Fibroblast of skin of back (primary cell): ENCODE measurements at places on chromosomes 1 and 21.

DNA sequence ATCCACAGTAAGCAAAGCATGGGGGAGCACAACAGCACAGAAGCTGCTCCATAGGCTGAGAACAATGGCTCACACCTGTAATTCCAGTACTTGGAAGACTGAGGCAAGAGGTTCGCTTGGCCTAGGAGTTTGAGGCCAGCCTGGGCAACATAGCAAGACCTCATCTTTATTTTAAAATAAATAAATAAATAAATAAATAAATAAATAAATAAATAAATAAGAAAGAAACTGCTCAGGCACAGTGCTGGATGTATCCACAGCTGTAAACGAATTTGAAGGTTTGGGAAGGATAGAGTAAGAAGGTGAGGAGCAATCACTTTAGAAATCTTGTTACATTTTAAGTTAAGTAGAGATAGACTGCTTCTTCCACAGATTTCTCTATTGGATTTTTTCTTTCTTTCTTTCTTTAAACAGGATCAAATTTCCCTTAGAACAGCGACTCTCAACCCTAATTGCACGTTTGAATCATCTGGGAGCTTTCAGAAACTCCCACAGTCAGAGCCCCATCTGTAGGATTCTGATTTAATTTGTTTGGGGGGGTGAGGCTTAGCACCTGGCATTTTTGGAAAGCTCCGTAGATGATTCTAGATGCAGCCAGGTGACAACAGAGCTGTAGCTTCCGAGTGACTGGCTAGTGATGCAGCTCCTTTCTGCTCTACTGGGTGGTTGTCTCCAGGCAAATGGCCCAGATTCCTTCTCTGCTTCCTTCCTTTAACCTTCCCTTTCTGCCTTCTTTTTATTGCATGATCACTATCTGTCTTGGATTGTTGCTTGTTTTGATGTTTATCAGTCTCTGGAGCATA, 53.5 kb downstream of the S1PR1 start:
- no peak for DNase-seq

- DNase-seq, result no peak
These were observed 128.2 kb downstream of the GALNT2 start for GRCh38 chr1:230195199-230195598.

DNA sequence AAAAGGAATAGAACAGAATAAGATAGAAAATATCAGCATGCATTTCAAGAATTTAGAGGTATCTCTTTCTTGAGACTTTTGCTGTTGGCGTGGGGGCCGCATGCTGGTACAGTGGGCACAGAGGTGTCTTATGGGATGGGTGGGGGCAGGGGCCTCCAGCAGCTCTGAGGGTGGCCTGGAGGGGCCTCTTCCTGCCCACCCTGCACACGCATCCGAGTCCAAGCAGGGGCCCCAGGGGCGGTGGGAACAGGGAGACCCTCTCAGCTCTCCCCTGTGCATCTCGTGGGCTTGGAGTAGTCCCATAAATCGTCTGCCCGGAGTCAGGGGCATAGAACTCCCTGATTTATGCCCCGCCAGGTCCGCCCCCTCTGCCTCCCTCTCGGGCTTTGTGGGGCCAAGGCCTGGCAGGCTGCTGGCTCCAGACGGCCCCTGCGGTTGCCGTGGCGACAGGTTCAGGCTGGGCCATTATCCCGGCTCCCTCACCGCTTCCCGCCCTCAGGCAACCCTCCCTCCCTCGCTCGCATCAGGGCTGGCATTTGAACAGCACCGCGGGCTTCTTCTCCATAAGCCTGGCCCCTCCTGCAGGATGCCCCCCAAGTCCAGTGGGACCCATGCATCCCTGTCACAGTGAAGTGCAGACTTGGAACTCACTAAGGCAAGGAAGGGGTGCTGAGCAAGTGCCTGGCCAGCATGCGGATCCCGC, 133.2 kb upstream of the ZBTB40 start:
- no peak for DNase-seq

GRCh38 chr1:54227891-54228310, 27.9 kb downstream of the MRPL37 start:
- DNase-seq, result peak; percentile 15

DNA sequence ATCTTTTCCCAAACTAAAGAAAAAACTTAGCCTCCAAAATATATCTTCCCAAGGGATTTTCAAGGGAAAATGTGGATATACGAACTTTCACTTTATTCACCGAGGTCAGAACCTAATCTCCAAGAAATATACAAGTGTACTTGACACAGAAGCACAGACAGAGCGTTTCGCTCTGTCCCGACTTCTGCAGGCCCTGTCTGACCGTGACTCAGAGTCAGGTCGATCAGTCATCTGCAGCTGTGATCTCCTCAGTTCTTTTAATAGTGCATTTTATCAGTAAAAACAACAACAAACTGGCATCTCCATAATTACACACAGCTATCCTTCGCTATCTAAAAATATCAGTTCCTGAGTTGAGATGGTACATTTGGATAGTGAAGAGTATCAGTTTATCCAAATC, 226.6 kb downstream of the TM2D1 start:
- no peak for DNase-seq

- no peak for DNase-seq
These were observed 68.0 kb downstream of the SMYD2 start for GRCh38 chr1:214349008-214349407.

DNA sequence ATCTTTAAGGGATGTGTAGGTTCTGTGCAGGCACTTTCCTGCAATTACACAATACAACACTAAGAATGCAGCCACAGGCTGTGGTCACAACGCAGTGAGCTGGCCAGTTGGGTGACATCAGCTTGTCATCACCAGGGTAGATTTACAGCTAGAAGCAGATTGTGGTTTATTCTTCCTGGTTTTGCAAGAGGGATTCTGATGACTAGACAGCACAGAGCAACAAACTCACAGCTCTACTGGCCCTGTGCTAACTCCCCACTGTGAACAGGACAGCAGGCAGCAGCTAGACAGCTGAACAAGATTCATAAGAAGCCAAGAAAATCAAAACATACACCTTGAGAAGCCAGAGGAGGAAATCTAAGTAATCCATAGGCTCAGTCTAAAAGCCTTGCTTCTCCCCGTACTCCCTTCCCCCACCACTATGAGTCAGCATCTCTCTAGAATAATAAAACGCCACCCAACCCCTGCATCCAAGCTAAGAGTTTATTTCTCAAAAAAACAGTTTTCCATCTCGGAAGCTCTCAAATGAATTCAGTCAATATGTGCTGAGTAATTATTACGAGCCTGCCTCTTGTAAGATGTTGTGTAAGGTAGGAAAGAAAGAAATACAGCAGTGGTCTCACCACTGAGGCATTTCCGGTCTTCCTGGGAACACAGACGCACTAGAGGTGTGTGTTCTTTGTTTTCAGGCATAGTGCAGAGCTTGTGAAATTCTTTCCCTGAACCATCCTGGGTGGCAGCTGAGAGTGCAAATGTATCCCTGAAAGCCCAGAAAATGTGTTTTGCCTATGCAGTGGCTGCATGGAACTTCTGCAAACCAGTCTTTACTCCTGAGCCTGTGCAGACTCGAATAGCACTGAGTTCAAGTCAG, 162.8 kb downstream of the NTPCR start:
- DNase-seq, result peak; percentile 100

DNA sequence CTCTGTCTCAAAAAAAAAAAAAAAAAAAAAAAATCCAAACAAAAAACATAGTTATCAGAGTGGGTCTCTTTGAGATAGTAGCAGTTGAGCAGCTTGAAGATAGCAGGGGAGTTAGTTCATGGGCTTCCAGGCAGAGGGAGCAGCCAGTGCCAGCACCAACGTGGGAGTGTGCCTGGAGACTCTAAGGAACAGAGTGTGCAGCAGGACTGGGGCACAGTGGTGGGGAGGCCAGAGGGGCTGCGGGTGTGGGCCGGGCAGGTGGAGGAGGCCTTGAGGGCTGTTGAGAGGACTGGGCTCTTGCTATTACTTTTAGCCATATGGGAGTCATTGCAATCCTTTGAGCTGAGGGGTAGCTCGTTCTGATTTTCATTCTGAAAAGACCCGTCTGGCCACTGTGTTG, 63.8 kb downstream of the RYR2 start:
- no peak for DNase-seq

GRCh38 chr1:211753649-211754251, 76.8 kb downstream of the LPGAT1 start:
- DNase-seq, result no peak

GRCh38 chr1:215160351-215160750, 77.8 kb downstream of the KCNK2 start:
- peak; percentile 19 for DNase-seq

GRCh38 chr1:155324717-155325602, 4.3 kb downstream of the RUSC1 start:
- peak; percentile 58 for DNase-seq

DNA sequence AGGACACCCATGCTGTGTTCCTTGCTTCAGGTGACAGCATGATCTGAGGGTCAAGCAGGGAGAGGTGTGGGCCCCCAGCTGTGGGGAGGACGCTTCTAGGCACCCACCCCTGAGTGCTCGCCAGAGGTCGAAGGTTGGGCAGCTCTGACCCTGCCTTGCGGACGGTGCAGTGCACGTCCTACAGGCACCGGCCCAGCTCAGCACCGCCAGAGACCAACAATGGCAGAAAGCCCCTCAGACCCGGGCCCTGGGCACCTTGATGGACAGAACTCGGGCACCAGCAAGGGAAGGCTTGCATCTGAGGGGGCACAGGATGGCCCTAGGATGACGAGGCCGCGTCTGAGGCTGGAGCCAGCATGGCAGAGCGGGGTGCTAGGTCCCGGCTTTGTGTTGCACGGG, 24.7 kb downstream of the NADK start:
- no peak for DNase-seq

- DNase-seq, result peak; percentile 77
These were observed 273.5 kb downstream of the COL11A1 start for GRCh38 chr1:102834688-102835320.

DNA sequence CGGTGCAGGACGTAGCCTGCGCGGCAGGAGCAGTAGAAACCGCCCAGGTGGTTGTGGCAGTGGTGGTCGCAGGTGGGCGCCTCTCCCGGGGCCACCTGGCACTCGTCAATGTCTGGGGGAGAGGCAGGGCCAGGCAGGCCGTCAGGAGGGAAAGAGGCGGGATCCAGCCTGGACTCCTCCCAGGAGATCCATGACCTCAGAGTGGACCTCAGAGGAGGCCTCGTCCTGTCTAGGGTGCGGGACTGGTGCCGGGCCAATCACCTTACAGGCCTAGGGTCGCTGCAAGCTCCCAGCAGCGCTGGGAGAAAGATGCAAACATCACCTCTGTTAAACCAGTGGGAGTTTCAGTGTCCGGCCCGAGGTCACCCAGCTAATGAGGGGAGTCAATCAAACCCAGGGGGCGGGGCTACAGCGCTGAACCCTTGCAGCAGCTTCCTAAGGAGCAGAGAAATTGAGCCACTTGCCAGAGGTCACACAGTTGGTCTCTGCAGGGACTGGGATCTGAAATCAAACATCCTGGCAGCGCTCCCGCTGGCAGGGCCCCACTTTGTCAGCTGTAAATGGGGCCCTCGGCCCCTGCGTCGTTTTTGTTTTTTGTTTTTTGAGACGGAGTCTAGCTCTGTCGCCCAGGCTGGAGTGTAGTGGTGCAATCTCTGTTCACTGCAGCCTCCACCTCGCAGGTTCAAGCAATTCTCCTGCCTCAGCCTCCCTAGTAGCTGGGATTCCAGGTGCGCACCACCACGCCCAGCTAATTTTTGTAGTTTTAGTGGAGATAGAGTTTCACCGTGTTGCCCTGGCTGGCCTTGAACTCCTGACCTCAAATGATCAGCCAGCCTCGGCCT, 1.4 kb downstream of the MASP2 start:
- no peak for DNase-seq

- DNase-seq, result no peak
These were observed 93.5 kb upstream of the CAMK1G start for GRCh38 chr1:209490013-209490412.

GRCh38 chr1:25922971-25923552, 16.8 kb upstream of the STMN1 start:
- peak; percentile 21 for DNase-seq

- no peak for DNase-seq
These were observed 272.1 kb downstream of the TRABD2B start for GRCh38 chr1:47725000-47725473.

DNA sequence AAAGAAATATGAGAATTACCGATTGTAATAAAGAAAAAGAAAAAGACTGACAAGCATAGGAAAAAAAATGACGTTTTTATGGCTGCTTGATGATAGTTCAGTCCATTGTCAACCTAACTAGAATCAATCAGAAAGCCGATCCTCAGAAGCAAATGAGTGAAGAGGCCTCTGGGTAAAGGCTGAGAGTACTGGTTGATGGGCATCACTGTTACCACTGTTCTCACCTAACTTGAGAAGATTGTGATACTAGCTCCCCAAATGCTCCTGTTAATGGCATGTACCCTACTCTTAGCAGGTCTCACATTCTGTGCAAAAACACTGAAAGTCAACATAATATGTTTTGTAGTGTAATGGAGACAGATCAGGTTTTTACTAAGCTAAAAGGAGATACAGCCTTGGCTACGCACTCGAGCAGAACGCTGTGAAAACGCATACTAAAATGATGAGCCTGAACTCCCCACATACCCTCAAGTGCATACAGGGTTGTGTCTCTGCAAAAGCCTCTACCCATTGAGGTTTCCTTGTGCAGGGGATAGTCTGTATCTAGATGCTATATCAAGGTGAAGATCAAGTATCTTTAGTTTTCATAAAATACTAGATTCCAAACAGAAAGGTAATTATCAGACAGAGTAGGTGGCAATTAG, 554.6 kb downstream of the SMYD3 start:
- DNase-seq, result no peak

- peak; percentile 7 for DNase-seq
These were observed 39.6 kb downstream of the NUF2 start for GRCh38 chr1:163361123-163361934.

DNA sequence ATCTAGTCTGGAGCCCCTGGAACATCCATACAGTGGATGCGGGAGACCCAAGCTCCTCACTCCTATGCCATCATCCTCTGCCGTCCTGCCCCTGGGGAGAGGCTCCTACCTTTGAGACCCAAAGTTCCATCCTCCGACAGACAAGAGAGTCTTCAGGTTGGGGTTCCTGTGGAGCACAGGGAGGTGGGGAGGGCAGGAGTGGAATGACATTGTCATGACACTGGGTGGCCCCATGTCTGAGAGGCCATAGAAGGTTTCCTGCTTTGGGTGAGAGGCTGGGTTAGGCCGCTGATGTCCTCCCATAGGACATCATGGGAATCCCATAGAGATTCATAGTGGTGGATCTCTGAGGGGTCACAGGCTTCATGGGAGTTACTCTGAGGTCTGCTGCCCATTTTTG, 2.0 kb downstream of the CHI3L1 start:
- DNase-seq, result no peak

- no peak for DNase-seq
These were observed 268.7 kb downstream of the OLFM3 start for GRCh38 chr1:101728029-101728428.

DNA sequence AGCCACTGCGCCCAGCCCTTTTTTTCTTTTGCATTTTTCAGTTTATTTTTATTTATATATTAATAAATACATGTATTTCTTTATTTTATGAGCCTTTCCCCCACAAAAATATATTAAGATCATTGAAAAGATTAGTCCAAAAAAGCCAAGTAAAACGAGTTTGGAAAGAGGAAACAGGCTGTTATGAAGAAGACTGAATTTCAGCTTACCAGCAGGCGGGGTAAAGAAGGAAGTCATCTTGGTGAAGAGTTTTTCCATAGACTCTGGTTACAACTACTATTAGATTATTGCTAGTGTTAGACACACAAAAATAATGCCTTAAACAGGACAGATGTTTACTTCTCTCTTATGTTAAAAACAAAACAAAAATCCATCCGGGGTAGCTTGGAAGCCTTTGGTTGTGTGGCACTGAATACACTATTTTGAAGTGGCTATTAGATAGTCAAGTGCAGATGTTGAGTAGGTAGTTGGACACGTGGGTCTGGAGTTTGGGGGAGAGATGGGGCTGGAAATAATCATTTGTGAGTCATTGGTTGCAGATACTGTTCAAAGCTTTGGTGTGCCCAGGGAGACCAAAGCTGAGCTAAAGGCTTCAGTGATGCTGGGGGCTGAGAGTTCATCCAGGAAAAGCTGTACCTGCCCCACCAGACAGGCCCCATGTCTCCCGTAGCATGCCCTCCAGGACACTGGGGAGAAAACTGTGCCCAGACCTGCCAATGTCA, 8.7 kb upstream of the LRRC71 start:
- DNase-seq, result no peak
